ENCODE measurements at places on chromosomes 1 and 21.

GRCh38 chr21:16407403-16408240 is 677.8 kb downstream of the USP25 start:
- DNase-seq, result no peak

- DNase-seq, result no peak
These were observed 163.2 kb downstream of the CAMTA1 start for GRCh38 chr1:6948416-6948815.

DNA sequence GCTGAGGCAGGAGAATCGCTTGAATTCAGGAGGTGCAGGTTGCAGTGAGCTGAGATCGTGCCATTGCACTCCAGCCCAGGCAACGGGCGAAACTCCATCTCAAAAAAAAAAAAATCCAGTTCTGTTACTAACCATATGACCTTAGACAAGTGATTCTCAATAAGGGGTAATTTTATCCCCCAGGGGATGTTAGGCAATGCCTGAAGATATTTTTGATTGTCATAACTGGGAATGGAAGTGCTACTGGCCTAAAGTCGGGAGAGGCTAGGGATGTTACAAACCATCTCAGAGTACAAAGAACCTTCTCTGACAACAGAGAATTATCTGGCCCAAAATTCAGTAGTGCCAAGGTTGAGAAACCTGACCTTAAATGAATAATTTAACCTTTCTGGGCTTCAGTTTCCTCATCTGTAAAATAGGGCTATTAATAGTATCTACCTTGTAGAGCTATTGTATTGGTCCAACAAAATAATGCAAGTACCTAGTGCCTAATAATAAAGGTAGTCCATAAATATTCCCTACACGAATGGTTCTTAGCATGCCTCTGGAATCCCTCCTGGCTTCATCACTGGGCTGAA is 5.8 kb upstream of the LMNA start:
- no peak for DNase-seq

- DNase-seq, result no peak
These were observed 161.8 kb downstream of the PSMG1 start for GRCh38 chr21:39021478-39021832.

DNA sequence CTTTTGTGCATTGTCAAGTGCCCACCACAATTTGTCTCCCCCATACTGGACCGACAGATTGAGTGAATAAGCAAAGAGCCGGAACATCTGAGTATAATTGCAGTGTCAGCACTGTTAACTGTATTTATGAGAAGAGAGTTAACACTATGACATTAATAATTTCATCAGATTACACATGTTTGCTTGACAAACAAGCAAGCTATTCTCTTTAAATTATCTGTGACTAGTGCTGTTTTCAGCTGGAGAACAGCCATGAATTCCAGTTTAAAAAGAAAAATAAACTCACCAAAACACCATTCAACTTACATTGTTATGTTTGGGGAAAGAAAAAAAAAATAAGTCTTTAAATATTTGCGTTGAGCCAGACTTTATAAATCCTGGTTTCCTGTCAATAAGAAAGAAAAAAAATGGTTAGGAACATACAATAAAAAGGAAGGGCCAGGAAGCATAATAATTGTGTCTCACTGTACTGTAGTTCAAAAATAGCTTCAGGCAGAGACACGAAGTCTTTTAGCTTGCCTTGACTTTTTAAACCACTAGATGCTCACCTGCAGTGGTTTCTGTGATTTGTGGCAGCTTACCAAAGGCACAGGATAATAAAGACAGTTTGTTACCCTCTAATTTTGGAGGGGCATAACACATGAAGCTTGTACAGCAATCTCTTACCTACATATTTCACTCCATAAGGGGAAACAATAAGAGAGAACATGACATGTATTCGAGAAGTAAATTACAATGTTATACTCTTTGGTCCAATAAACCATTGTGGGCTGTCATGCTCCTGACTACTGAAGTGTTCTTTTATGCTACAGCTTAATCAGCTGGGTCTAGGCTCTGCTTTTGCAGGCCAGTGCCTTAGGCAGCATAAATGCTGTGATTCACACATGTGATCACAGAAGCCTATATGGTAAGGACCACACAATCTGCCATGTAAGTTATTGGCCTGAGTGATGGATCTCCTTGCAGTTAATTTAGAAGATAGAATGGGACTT is 302.0 kb upstream of the ADGRL2 start:
- no peak for DNase-seq
